NCI-H1694 treated with DMSO at 0.1 percent for 48 hours (cell line): ENCODE measurements at places on chromosomes 12 and 14.

- DNase-seq: no peak
Observed at GRCh38 chr12:105912882-105913678, 225.7 kb downstream of the NUAK1 start.

DNA sequence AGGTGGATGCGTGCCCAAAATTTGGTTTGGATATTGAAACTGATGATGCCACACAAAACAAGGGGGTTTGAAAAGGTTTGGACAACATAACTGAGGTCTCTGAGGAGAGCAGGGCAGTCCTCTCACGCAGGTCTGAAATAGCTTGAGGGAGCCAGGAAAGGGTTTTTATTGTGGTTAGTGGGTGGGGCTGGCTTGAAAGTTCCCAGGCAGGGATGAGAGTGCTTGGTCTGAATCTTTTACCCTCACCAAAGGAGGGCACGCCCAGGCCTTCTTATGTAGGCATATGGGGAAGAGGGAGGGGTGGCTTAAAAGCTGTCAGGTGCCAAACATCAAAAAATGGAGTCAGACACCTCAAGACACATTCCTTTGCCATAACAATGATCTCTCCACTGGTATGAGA, 493.1 kb upstream of the CCDC196 start:
- no peak for DNase-seq

- no peak for DNase-seq
Observed at GRCh38 chr12:40829738-40830144, 137.5 kb downstream of the CNTN1 start.

GRCh38 chr12:1613860-1614259, 15.2 kb upstream of the WNT5B start:
- DNase-seq: no peak

DNA sequence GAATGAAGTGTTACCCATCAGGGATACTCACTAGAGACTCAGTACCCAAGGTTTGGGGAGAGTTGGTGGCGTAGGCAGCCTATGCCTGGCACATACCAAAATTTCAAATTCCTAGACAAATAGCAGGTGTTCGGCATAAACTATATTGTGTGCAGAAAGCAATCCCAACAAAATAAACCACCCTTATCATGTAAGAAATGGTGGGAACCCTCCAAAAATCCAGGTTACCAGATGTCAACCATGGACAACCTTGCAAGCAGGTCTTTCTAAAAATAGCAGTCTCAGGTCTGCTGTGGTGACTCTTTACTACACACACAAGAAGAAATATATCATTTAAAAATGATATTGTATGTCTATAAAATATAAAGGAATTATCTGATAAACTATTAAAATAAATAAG, 17.7 kb upstream of the PTGER2 start:
- no peak for DNase-seq

- no peak for DNase-seq
Observed at GRCh38 chr12:116148844-116149243, 128.6 kb downstream of the MED13L start.

DNA sequence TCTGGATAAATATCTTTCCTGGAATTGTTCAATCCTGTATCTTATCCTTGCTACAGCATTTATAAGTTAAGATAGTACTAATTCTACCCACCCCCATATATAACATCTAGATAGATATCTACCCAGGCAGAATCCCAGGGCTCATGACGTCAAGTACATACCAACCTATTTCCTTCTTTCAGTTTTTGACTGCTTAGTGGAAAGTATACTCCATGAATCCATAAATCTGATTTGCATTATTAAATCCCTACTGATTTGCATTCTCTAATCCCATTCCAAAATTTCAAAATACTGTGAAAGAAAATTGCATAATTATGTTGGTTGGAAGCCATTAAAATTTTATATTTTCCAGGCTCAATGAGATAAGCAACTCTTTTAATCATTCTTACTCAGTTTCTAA, 111.7 kb downstream of the KITLG start:
- DNase-seq: no peak

- DNase-seq: no peak
Observed at GRCh38 chr14:105046891-105047282, 18.3 kb downstream of the GPR132 start.

DNA sequence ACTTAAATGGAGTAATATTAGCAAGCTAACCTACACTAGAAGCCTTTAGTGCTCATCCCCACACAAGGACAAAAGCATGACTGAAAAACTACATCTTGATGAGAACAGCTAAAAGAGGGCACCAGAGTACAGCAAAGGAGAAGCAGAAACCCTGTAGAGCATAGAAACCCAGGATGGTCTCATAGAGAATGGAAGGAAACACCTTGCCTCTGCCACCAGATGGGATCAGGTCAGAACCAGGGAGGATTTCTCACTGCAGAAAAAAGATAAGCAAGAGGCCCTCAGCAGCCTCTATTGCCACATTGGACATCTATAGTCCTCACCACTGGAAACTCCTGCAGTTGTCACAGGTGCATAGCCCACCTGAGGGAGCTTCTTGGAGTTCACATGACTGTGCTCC, 13.6 kb upstream of the ZNF705A start:
- DNase-seq: no peak
